ENCODE measurements at places on chromosomes 16 and 17. TPM values are rescaled to one million over a fixed set of nuclear protein-coding genes. Genes with fewer than 3 reads are reported as not detected.
A peak's percentile ranks its signal among the peaks of the same experiment; 100 is the strongest.

CD300LD gene
- not detected for polyA plus RNA-seq

GRCh38 chr17:15087946-15088345 is 177.2 kb downstream of the PMP22 start:
- DNase-seq = no peak

DNA sequence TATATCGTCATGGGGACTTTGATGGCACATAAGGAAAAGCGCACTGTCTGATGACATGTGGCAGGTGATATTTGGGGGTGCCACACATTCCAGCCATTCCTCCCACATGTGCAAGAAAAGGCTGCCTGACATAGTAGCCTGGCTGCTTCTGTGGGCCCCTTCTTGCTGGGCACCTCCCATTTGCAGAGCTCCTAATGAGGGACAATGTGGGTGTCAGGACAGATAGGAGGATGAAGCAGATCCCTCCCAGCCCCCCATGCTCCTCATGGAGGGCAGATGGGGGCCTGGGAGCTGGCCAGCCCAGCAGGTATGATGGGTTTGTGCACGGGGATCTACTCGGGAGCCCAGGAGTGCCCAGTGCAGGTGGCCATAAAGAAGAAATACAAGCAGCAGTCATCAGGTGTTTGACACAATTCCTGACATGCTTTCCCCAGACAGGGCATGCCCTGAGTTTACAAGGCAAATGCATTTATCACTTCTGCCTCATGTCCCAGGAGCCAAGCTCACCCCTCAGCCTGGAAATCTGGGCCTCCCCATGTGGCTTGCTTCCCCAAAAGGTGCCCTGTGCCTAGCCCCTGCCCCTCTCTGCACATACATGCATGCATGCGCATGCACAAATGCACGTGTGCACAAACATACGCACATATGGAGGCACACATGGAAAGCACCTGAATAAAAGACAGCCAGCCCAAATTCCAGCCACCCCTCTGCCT is 260.6 kb upstream of the RPL38 start:
- no peak for DNase-seq

DNA sequence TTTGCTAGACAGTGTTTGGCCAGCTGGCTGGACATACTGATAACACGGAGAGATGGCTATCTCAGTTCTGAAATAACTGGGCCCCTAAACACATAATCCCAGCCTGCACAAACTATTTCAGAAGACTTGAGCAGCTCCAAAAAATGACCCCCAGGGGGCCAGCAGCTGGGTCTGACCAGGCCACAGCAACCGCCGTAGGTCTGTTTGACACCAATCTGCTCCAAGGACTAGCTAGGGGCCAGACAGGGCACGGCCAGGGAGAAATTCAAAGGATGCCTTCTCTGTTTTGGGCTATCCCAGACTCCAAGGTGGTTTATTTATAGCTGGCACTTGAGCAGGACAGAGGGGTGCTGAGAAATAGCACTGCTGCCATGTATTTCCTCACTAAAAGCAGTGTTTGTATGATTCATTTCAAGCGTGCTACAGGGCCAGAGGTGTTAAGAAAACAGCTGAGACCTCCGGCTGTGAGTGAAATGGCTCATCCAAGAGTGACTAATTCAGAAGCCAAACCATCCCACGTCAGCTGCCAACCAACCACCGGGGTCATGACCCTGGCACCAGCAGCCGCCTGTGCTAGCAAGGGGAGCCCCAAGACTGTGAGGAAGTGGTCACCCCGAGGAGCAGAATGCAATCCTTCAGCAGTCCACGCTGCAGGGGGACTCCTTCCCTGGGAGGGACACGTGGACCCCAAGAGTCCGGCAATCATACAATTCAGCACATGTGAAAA is 5.7 kb downstream of the GGA2 start:
- DNase-seq = peak; percentile 88
